ENCODE measurements at places on chromosomes 11 and 22. TPM values are rescaled to one million over a fixed set of nuclear protein-coding genes. Genes with fewer than 3 reads are reported as not detected.

The CCDC89 gene
- total RNA-seq, result 2.0 TPM

DNA sequence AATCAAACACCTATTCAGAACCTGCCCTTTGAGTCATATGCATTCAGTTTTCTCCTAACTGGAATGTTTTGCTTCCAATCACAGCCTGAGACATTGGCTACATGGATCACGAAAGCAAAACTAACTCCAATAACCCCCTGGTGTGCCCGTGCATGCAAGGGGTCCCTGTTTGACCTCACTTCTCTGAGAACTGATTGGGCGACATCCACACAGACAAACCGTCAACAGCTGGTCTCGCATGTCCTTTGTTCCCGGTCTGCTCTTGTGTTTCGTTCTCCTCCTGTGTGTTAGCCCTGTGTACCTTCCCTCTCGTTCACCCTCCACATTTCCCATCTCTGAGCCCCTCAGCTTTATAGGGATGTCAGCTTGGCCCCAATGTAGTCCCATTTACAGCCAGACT, 67.2 kb upstream of the TTC12 start:
- H3K4me1 ChIP-seq, result no peaks in the 10 kb centered on the region
- no peak overlapping the region for H3K27ac ChIP-seq
- no peak overlapping the region for H3K4me3 ChIP-seq
- H3K27me3 ChIP-seq, result peaks cover 10% of the 10 kb centered on the region
- H3K36me3 ChIP-seq, result no peaks in the 10 kb centered on the region

GRCh38 chr11:57387289-57388030, 3.0 kb downstream of the PRG2 start:
- H3K4me3 ChIP-seq, result no peak overlapping the region
- DNase-seq, result no peak
- no peaks in the 10 kb centered on the region for H3K4me1 ChIP-seq
- no peaks in the 10 kb centered on the region for H3K27me3 ChIP-seq

GRCh38 chr22:33393432-33393831, 335.3 kb upstream of the SYN3 start:
- H3K27me3 ChIP-seq, result no peaks in the 10 kb centered on the region
- H3K4me1 ChIP-seq, result 0 out of 2 replicates have a peak, but pooled peaks cover 6% of the 10 kb centered on the region
- DNase-seq, result no peak
- H3K4me3 ChIP-seq, result no peak overlapping the region
- H3K27ac ChIP-seq, result no peak overlapping the region

DNA sequence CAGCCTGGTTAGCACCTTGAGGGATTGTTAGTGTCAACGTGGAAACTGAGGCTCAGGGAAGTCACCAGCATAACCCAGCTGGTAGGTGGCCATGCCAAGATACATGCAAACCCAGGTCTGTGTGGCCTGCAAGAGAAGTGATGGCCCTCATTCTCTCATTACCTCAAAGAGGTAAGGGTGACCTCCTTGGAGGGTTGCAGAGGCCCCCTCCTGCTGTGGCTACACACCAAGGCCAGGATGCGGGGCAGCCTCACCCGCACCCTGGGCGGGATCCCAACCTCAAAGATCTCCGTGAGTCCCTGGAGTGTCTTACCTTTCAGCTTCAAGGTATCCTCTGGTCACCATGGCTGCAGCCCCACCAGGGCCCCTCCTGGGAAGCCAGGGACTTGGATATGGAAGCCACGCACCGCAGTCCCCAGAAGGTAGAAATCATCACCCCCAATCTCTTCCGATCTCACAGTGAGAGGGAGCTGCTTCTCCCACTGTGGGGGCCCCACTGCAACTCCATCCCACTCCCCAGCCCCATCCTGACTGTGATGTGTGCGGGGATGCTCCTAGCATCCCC, 95.4 kb downstream of the MORC2 start:
- no peak overlapping the region for H3K27ac ChIP-seq
- no peak for DNase-seq
- H3K4me3 ChIP-seq, result no peak overlapping the region
- no peaks in the 10 kb centered on the region for H3K36me3 ChIP-seq
- no peaks in the 10 kb centered on the region for H3K27me3 ChIP-seq

DNA sequence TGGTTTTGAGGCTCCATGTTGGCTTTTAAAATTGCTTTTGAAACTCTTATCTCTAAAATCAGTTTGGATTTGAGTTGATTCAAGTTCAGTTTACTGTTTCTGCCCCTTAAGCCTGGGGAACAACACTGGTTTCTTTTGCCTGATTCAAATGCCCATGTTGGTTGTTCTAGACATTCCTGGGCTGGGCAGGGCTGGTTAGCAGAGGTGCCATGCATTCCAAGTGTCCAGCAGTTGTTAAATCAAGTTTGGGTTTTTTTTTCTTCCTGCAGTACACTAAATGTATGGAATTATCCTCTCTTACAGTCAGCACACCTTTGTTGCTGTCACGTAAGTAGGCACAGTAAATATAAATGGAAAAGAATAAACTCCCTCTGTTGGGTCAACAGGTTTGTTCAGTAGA, 67.2 kb upstream of the MTMR2 start:
- H3K4me3 ChIP-seq, result no peak overlapping the region
- H3K27me3 ChIP-seq, result no peaks in the 10 kb centered on the region
- peak overlapping the region; percentile 50 for H3K27ac ChIP-seq
- H3K4me1 ChIP-seq, result peaks cover 14% of the 10 kb centered on the region
- DNase-seq, result peak; percentile 44

Data from Caco-2 (cell line).